HepG2 (cell line): ENCODE measurements at places on chromosomes 4 and X.

GRCh38 chr4:8279321-8280157 is 10.0 kb downstream of the HTRA3 start:
- H3K4me1 ChIP-seq, result no peaks in the 10 kb centered on the region
- no peaks in the 10 kb centered on the region for H3K36me3 ChIP-seq
- peaks cover 17% of the 10 kb centered on the region for H3K27me3 ChIP-seq
- DNase-seq, result no peak
- H3K27ac ChIP-seq, result no peak overlapping the region

- H3K4me3 ChIP-seq, result no peak overlapping the region
- no peak for DNase-seq
Observed at GRCh38 chrX:115493015-115493414, 68.0 kb upstream of the PLS3 start.

- H3K36me3 ChIP-seq, result no peaks in the 10 kb centered on the region
- no peak overlapping the region for H3K4me3 ChIP-seq
- no peaks in the 10 kb centered on the region for H3K4me1 ChIP-seq
Observed at GRCh38 chr4:70449220-70449619, 22.8 kb upstream of the MUC7 start.

DNA sequence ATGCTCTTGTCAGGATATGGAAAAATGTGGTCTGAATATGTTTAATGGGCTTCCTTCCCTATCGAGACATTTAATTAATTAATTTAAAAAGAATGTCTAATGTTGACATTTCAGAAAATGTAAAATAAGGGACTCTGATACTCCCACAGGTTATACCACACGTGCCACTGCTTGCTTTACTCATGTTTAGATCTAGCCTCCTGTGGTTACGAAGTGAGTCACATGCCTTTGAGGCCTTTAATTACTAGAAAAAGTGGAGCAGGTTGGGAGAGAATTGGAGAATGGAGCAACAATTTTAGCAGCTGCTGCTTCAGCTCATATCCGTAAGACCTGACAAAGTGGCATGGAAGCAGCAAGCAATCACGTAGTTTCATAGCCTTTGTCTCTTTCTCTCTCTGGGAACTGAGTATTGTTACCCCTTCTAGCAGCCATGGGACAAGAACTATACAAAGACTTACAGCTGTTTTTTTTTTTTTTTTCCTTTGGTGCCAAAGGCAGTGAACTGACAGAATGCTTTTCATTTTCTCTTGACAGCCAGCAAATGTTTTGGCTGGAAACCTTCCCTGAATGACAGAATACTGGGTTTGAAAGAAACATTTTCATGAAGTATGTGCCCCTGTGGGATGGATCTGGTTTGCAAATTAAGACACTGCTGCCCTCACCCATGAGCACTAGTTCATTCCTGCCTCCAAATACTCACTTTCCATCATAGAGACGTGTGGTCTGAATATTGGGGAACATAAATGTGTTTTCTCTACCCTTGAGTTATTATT is 355.1 kb upstream of the PABPC5 start:
- H3K4me3 ChIP-seq, result no peak overlapping the region
- H3K4me1 ChIP-seq, result no peaks in the 10 kb centered on the region
- H3K36me3 ChIP-seq, result no peaks in the 10 kb centered on the region
- no peak for DNase-seq
